ENCODE measurements at places on chromosomes 5 and 9. TPM values are rescaled to one million over a fixed set of nuclear protein-coding genes. Genes with fewer than 3 reads are reported as not detected.

TEX48 gene
- total RNA-seq: not detected

TMC1 gene
- total RNA-seq: 0.37 TPM

N4BP3 gene
- under 0.01 TPM for total RNA-seq

SPINK6 gene
- not detected for total RNA-seq

SUSD3 gene
- total RNA-seq: 4.0 TPM

DCTN4 gene
- total RNA-seq: 64.5 TPM

MZB1 gene
- total RNA-seq: not detected

Measured in subcutaneous preadipocyte (primary cell).